ENCODE measurements at places on chromosomes 2 and 18. TPM values are rescaled to one million over a fixed set of nuclear protein-coding genes. Genes with fewer than 3 reads are reported as not detected.

DNA sequence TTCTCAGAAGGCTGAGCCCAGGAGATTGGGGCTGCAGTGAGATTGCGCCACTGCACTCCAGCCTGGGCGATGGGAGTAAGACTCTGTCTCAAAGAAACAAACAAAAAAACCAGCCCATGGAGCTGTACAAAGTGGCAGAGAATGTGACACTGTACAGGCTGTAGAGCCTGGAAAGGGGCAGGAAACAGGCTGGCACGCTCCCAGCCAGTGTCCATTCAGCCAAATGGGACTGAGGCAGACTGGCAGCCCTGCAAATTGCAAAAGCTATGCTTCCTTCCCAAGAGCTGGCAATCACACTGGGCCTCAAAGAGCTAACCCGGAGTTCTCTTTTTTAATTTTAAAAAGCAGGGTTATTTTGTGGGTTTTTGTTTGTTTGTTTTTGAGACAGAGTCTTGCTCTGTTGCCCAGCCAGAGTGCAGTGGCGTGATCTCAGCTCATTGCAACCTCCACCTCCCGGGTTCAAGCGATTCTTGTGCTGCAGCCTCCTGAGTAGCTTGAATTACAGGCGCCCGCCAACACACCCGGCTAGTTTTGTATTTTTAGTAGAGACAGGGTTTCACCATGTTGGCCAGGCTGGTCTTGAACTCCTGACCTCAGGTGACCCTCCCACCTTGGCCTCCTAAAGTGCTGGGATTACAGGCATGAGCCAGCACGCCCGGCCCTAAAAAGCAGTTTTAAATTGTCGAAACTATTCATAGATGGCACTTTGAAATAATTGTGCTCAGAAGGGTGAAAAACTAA, 42.8 kb downstream of the SCRN3 start:
- H3K4me3 ChIP-seq = no peak overlapping the region
- DNase-seq = no peak
- H3K27ac ChIP-seq = no peak overlapping the region
- H3K36me3 ChIP-seq = peaks cover 5% of the 10 kb centered on the region
- no peaks in the 10 kb centered on the region for H3K27me3 ChIP-seq

DNA sequence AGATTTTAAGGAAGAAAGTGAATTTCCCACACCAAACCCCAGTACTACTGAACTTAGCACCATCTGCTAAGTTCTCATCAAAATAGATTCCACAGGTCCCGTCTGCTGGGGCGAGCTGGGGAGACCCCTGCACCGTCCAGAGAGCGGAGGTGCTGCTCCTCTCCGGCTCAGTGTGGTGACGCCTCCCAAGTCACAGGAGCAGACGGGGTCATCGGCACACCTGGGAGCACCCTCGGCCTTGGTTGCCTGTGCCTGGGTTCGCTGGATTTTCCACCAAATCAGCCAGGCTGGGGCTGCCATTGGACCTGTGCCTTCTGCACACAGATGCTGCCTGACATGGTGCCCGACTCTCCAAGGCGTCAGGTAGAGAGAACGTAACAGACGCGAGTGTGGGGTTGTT, 141.3 kb downstream of the PXDN start:
- H3K36me3 ChIP-seq = no peaks in the 10 kb centered on the region
- no peaks in the 10 kb centered on the region for H3K27me3 ChIP-seq
- no peak for DNase-seq

DNA sequence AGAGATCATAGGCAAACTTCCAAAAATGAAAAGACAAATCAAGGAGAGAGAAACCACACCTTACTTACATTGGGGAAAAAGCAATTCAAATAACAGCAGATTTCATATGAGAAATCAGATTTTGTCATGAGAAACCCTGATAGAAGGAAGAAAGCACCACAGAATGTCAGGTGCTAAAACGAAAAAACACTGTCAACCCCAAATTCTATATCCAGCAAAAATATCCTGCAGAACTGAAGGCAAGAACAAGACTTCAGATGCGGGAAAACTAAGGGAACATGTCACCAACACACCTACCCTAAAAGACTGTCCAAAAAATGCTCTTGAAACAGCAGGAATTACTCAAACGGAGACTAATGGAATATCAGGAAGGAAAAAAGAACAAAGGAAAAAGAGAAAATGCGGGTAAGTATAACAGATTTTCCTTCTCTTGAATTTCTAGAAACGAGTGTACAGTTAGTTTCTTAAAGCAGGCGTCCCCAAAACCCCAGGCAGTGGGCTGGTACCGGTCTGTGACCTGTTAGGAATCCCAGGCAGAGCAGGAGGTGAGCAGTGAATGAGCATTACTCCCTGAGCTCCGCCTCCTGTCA, 7.3 kb upstream of the ID2 start:
- peaks cover 22% of the 10 kb centered on the region for H3K27me3 ChIP-seq
- peaks cover 2% of the 10 kb centered on the region for H3K36me3 ChIP-seq
- peaks cover 16% of the 10 kb centered on the region for H3K4me1 ChIP-seq
- H3K27ac ChIP-seq = no peak overlapping the region
- no peak overlapping the region for H3K4me3 ChIP-seq

- H3K27ac ChIP-seq = peak overlapping the region; percentile 99
- DNase-seq = no peak
- H3K4me3 ChIP-seq = peak overlapping the region; percentile 85
- peaks cover 21% of the 10 kb centered on the region for H3K4me1 ChIP-seq
Observed at GRCh38 chr2:241763551-241764274, 12.9 kb upstream of the GAL3ST2 start.

DNA sequence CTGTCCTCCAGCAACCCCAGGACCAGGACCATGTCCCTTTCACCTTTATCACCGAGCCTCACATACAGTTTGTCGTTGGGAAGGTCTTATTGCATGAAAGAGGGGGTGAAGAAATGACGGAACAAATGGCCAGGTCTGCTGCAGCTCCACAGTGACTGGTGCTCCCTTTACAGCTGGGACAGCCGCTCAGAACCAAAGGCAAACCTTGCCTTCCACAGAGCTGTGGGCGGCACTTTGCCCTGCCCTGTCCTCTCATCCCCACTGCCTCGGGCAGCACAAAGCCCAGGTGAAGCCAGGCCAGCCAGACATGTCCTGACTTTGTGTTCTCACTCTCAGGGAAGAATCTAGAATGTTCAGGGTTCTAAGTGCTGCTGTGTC, 961 bp downstream of the GPR55 start:
- peaks cover 10% of the 10 kb centered on the region for H3K27me3 ChIP-seq
- peaks cover 2% of the 10 kb centered on the region for H3K36me3 ChIP-seq
- H3K27ac ChIP-seq = peak overlapping the region; percentile 89
- DNase-seq = no peak
- H3K4me3 ChIP-seq = peak overlapping the region; percentile 95
- peaks cover 30% of the 10 kb centered on the region for H3K4me1 ChIP-seq

- peak; percentile 68 for DNase-seq
- H3K27ac ChIP-seq = peak within 1 kb of the TSS; percentile 96
- H3K36me3 ChIP-seq = no peaks in the 10 kb centered on the region
- H3K4me1 ChIP-seq = peaks cover 29% of the 10 kb centered on the region
- no peaks in the 10 kb centered on the region for H3K27me3 ChIP-seq
- peak within 1 kb of the TSS; percentile 98 for H3K4me3 ChIP-seq
Observed at GRCh38 chr2:208265801-208266552, at the start of gene PIKFYVE. Gene PIKFYVE (plus strand): TSS chr2:208266255. CDS start chr2:208271520, 5,265 bp downstream.

DNA sequence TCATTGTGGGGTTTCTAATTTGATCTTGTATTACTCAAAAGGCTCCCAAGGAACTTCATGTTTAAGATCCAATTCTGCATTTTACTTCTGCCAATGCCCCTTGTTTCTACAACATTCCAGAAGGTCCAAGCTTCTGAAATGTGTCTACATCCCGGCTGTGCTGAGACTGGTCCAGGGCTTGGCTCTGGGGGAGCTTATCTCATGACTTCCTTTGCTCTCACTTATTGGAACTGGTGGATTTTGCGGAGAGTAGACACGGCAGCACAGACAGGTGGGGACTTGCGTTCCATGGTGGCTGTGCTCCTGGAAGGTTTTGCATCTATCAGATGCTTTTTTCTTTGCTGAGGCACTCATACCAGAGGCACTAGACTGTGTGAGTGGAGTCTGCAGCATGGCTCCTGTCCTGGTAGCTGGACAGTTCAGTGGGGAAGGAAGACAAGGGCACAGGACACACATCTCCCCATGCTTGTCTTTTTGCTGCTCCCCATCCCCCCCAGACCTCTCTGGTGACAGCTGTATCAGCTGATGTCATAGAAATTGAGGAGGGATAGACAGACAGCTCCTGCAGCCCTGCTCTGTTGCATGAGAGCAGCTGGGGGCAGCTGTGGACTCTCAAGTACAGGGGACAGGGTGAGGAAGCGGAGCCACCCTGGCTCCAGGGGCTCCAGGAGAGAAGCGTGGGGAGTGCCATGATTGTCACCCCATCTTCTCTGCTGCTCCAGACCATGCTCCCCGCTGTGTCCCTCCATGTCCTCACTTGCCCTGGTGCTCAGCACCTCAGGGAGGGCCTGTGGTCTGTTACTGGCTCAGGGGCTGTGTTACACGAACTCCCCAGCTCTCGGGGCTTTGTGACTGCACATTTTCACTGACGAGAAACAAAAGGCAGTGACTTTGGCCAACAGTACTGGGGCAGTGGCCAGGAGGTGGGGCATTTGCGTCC, 46.0 kb downstream of the ACAA2 start:
- peaks cover 7% of the 10 kb centered on the region for H3K4me1 ChIP-seq
- no peak overlapping the region for H3K4me3 ChIP-seq
- no peak for DNase-seq

DNA sequence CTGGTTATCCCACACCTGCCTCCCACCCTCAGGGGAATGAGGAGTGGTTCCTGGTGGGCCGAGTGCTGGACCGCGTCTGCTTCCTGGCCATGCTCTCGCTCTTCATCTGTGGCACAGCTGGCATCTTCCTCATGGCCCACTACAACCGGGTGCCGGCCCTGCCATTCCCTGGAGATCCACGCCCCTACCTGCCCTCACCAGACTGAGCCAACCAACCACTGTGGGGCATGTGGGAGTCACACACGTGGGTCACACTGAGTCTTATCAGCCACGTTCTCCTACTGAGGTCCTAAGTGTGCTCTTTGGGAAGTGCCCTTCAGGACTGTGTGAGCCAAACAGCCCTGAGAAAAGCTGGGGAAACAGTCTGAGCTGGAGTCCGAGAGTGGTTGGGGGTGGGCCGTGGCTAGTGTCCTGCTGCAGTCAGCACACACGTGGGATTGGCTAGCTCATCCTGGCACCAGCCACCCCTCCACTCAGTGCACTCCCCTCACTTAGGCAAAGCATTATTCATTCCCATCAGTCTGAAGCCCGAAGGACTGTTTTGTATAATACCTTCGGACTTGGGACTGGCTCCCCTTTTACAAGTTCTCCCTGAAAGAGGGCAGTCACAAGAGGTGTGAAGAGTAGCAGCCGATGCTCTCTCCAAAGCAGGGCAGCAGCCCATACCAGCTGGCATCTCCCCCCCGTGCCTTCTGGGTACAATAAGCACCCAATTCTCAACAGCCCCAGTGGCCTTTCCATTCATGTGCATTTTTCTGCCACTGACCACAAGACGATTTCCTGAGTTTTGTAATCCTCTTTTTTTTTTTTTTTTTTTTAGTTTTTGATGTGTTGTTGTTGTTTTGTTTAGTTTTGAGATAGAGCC, 4.6 kb downstream of the TIGD1 start:
- no peak overlapping the region for H3K27ac ChIP-seq
- no peaks in the 10 kb centered on the region for H3K36me3 ChIP-seq
- H3K4me1 ChIP-seq = peaks cover 41% of the 10 kb centered on the region

DNA sequence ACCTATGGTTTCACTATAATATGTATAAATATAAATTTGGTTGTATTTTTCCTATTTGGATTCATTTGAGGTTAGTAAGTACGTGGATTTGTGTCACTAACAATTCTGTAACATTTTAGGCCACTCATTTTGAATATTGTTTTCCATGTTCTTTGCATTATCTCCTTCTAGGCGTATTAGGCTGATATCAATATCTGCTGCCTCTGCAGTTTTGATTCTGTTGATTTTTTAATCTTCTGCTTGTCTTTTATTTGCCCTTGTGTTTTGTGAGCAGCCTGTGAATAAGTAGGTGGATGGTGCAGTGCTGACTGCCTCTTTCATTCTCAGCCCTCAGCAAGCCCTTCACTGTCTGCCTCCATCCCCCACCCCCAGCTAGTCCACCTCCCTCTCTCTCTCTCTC, 165.7 kb upstream of the BCL2L11 start:
- no peak overlapping the region for H3K4me3 ChIP-seq
- H3K27ac ChIP-seq = no peak overlapping the region
- H3K36me3 ChIP-seq = no peaks in the 10 kb centered on the region
- peaks cover 35% of the 10 kb centered on the region for H3K27me3 ChIP-seq
- H3K4me1 ChIP-seq = no peaks in the 10 kb centered on the region

DNA sequence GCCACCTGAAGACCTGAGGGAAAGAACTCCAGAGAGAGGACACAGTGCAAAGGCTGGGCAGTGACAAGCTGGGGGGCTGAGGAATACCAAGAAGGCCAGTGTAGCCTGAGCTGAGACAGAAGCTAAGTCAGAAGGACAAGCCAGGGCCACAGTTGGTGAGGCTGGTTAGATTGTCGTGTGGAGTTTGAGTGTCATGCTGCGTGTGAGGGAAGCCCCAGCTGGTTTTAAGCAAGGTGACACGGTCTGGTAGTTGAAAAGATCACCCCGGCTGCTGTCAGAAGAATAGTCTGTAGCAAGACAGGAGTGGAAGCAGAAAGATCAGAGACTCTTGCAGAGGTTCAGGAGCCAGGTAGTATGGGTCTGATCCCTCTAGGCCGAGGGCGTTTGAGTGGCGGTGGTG, 50.6 kb upstream of the RMDN2 start:
- peaks cover 18% of the 10 kb centered on the region for H3K27me3 ChIP-seq
- no peak for DNase-seq
- no peak overlapping the region for H3K27ac ChIP-seq
- H3K36me3 ChIP-seq = peaks cover 8% of the 10 kb centered on the region
- H3K4me3 ChIP-seq = no peak overlapping the region
- peaks cover 17% of the 10 kb centered on the region for H3K4me1 ChIP-seq

GRCh38 chr2:81528852-81529480, 1224.4 kb upstream of the LRRTM1 start:
- no peak overlapping the region for H3K27ac ChIP-seq
- H3K4me1 ChIP-seq = no peaks in the 10 kb centered on the region
- H3K36me3 ChIP-seq = no peaks in the 10 kb centered on the region
- DNase-seq = no peak
- no peak overlapping the region for H3K4me3 ChIP-seq
- H3K27me3 ChIP-seq = no peaks in the 10 kb centered on the region

- H3K4me1 ChIP-seq = peaks cover 15% of the 10 kb centered on the region
- DNase-seq = no peak
- H3K36me3 ChIP-seq = peaks cover 3% of the 10 kb centered on the region
- H3K27ac ChIP-seq = no peak overlapping the region
Observed at GRCh38 chr2:156396126-156396525, 40.1 kb upstream of the GPD2 start.

ADGRF3 gene
- 0.97 TPM for total RNA-seq

SCN3A gene
- not detected for total RNA-seq

KIAA2012 gene
- not detected for total RNA-seq

TET3 gene
- total RNA-seq = 22.5 TPM

AKAIN1 gene
- total RNA-seq = not detected

UGT1A4 gene
- not detected for total RNA-seq

GLB1L gene
- total RNA-seq = 3.1 TPM

TRABD2A gene
- total RNA-seq = 60.5 TPM
